ENCODE measurements at places on chromosomes 4 and X.

- DNase-seq: no peak
Measured at GRCh38 chrX:28850955-28851354, 263.7 kb downstream of the IL1RAPL1 start.

- no peak for DNase-seq
Measured at GRCh38 chr4:168218645-168219044, 99.9 kb downstream of the DDX60 start.

GRCh38 chrX:23729214-23729613, 13.9 kb downstream of the ACOT9 start:
- DNase-seq: no peak

DNA sequence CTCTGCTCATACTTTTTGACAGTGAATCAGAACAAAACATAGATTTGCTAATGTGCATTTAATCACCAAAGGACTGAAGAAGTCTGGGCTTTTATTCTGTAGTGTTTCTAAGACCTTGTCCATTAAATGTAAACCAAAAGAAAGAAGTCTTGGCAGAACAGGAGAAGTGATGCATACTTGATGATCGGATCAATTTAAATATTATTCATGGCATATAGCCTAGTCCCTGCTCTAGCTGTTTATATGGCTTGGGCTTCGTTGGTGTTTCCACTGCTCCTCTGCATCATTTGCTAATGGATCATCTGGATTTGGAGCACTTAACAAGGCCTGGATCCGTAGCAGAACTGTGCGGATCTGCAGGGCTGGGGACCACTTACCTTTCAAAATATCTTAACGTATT, 566.6 kb downstream of the GALNTL6 start:
- no peak for DNase-seq

Data from stimulated activated CD8-positive, alpha-beta memory T cell treated with anti-CD3 and anti-CD28 coated beads, Interleukin-7, amount 100 ng/mL, for 1 hour (primary cell).